ENCODE measurements at places on chromosomes 6 and 20. TPM values are rescaled to one million over a fixed set of nuclear protein-coding genes. Genes with fewer than 3 reads are reported as not detected.

The SSR1 gene
- polyA plus RNA-seq, result 110 TPM

The OXT gene
- polyA plus RNA-seq, result not detected

- DNase-seq, result no peak
These were observed 38.0 kb downstream of the RCAN2 start for GRCh38 chr6:46453216-46453615.

DNA sequence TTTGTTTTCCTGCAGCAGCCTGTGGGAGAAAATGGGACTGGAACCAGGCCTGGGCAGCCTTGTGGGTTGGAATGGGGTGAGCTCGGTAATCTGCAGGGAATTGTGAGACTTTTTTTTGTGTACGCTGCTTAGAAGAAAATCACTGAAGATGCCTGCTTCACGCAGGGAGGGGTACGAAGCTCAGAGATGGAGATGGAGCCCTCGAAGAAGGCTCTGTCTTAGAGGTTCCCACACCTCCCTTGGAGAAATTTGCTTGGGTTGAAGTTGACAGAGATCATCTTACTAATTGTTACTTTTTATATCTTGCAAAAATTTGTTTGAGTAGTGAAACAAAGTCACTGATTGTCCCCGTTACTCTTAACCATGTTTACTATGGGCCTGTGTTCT lies 894 bp downstream of the PYGB start:
- no peak for DNase-seq

DNA sequence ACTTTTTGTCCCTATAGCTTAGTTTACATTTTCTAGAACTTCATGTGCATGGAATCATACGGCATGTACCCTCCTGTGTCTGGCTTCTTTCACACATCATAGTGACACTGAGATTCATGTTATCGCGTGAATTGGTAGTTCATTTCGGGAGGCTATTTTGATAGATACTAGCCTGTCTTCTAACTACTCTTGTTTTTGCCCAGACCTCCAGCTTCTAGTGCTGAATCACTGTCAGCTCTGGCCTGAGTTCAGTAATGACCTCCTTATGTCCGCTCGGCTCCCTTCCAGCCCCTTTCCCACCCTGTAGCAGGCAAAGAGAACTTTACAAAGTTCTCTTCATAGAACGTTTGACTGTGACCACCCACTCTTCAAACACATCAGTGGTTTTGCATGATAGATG lies 14.1 kb downstream of the MYBL2 start:
- no peak for DNase-seq

DNA sequence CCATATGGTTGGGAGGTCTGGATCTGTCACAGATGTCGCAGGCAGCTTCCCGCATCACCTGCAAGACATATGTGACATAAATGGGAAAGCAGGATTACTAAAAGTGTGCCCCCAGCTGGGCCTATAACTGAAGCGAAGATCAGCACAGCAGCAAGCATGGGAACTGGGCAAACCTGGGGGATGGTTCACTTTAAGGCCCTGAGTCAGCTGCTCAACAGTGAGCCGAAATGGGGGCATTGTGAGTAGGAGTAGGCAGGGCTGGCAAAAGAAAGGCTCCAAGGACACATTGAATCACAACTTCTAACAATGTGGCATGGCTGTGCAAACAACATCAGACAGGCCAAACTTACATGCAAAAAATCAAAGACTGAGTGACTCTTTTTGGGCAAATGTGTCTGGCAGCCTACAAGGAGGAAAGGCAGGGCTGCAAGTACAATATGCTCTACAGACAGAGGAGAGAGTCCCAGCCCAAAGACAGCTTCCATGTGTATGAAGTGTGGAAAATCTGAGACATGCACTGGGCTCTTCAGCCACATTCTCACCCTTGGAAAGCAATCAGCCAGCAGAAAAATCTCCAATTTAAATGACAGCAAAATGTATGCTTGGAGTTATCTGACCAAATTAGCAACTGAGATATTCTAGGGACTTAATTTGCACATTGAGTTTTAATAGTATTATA lies 531.0 kb upstream of the MMS22L start:
- DNase-seq, result no peak

The ZSCAN9 gene
- polyA plus RNA-seq, result 35.2 TPM

The RIPOR3 gene
- 66.4 TPM for polyA plus RNA-seq

The RSPO4 gene
- polyA plus RNA-seq, result 0.34 TPM

- peak; percentile 24 for DNase-seq
These were observed 341.3 kb downstream of the TAF4 start for GRCh38 chr20:61724376-61724775.

DNA sequence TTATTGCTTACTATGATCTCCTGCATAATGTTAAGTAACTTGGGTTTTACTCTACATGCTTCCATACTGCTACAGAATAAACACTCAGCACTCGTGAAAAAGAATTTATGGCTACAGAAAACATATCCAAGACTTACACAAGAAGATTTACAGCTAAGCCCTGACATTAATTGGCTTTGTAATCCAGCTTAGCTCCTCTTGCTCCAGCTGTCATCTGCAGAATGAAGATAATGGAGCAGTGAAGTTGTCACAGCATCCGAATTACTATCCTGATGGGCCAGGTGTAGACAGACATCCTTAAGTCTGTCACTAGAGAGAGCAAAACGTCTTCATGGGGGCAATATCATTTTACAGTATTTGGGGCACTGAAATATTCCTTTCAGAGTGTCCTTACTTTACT lies 155.3 kb downstream of the PRKN start:
- DNase-seq, result no peak

The SIRPA gene
- 0.09 TPM for polyA plus RNA-seq

The OR2B6 gene
- polyA plus RNA-seq, result 15.2 TPM

DNA sequence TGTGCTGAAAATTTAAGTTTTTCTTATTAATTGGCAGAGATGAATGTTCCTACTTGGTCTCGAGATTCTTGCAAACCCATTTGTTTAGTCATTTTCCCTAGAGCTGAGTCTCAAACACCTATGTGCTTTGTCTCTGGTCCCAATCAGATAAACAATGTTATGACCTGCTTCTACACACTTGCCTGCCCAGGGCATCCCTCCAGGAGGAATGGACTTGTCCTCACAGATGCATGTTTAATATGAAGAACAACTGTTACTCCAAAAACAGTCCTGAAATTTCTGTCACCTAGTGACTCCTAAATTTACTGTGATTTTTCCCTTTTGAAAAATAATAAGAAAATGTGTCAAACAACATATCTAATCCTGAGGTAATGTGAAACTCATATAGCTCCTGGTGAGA lies 43.7 kb downstream of the HDGFL1 start:
- DNase-seq, result no peak

The GABRR1 gene
- polyA plus RNA-seq, result 0.03 TPM

The CLIC5 gene
- polyA plus RNA-seq, result not detected

DNA sequence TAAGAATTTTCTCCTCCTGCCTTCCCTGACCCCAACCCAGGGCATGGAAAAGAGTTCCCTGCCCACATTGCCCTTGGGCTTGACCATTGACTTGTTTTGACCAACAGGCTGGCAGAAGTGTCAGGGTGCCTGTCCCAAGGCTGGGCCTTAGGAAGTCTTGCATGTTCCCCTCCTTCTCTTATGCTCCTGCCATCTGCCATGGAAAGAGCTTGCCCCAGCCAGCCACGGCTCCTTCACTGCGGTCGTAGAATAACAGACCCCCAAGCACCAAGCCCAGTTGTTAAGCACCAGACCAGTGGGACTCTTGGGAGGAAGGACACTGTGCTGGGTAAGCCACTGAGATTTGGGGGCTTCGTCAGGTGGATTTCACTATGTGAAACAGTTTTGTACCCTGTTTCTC lies 53.6 kb downstream of the SNX5 start:
- DNase-seq, result no peak

The SRMS gene
- not detected for polyA plus RNA-seq

DNA sequence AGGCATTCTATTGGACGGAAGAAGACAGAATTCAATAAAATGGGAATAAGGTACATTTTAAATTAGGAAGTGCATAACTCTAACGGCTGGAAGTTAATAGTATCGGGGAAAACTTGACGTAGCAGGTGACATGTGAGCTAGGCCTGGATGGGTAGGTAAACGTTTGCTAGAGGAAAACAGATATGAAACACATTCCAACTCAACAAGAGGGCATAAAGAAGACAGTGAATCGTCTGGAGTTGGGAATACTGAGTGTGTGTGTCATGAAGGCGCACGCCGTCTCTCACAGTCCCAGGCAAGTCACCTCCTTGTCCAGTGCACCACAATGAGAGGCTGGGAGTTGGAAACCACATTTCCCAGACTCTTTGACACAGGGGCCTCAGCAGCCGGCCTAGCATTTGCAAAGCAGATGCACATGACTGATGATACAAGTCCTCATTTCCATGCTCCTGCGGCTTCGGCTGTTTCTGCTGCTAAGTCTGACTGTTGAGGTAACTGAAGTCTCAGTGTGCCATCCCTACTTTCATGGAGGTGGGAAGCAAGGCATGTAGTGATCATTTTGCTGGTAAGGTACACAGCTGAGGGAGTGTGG lies 16.5 kb upstream of the NHSL1 start:
- DNase-seq, result no peak

DNA sequence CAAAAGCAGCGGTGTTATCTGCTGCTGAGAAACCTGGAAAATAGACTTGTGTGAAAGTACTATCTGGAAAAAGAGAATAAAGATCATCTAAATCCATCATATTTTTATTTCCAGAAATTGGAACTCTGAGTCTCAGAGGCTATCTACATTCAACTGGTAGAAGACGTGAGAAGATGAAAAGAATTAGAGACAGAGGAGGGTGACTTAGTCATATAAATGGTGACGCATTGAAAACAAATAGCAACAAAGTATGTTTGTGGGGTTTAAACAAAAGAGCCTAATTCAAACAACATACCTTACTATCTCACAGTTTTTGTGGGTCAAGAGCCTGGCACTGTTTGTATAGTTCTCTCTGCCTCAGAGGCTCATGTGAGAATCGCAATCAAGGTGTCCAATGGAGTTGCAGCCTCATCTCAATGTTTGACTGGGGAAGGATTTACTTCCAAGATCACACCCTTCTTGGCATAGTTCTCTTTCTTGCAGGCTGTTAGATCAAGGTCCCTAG lies 757.1 kb upstream of the SLC35B3 start:
- no peak for DNase-seq

DNA sequence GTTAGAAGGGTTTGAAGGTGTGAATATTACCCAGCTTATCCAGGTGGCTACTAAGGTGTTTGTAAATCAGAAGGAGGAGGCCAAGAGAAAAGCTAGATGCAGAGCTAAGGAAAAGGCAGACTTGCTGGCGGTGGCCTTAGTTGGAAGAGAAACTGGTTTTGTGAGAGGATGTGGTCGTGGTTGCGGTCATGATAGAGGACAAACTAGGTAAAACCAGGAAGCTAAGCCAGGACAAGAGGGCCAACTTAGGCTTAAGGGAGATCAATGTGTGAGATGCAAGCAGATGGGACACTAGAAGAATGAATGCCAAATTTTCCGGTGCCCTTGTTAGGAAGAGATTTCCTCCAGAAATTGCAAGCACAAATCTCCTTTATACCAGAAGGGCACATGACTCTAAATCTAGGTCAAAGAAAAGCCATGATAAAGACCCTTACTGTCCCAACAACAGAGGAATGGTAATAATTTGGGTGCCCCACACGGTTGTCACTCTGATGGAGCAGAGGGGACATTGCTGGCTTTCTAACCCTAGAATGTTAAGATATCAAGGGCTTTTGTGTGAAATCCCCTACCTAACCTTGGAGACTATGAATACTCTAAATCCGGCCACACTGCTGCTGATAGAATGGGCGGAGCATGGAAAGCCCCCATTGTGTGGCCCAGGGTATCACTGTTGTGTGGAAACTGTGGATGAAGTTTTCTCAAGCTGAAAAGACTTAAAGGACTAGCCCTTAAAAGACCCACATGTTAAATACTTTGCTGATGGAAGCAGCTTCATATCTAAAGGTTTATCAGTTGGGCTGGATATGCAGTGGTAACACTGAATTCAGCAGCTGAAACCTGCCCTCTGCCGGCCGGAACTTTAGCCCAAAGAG lies 7.8 kb downstream of the IL22RA2 start:
- DNase-seq, result peak; percentile 45

DNA sequence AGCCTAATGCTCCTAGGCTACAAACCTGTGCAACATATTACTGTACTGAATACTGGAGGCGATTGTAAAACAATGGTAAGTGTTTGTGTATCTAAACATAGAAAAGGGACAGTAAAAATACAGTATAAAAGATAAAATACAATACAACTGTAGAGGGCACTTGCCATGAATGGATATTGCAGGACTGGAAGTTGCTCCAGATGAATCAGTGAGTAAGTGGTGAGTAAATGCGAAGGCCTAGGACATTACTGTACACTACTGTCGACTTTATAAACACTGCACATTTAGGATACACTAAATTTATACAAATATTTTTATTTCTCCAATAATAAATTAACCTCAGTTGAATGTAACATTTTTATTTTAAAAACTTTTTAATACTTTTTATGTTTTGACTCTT lies 485.0 kb downstream of the MMUT start:
- DNase-seq, result no peak

GRCh38 chr6:125868252-125868651 lies 77.5 kb downstream of the NCOA7 start:
- DNase-seq, result no peak

DNA sequence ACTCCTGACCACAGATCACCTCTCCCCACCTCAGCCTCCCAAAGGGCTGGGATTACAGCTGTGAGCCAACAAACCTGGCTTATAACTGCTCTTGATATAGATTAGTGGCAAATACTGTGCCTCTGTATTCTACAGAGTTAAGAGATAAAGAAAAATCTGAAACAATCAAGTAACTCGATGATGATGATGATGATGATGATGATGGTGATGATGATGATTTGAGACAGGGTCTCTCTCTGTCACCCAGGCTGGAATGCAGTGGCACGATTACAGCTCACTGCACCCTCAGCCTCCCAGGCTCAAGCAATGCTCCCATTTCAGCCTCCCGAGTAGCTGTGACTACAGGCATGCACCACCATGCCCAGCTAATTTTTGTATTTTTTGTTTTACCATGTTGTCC lies 66.3 kb upstream of the MAP7 start:
- DNase-seq, result no peak

DNA sequence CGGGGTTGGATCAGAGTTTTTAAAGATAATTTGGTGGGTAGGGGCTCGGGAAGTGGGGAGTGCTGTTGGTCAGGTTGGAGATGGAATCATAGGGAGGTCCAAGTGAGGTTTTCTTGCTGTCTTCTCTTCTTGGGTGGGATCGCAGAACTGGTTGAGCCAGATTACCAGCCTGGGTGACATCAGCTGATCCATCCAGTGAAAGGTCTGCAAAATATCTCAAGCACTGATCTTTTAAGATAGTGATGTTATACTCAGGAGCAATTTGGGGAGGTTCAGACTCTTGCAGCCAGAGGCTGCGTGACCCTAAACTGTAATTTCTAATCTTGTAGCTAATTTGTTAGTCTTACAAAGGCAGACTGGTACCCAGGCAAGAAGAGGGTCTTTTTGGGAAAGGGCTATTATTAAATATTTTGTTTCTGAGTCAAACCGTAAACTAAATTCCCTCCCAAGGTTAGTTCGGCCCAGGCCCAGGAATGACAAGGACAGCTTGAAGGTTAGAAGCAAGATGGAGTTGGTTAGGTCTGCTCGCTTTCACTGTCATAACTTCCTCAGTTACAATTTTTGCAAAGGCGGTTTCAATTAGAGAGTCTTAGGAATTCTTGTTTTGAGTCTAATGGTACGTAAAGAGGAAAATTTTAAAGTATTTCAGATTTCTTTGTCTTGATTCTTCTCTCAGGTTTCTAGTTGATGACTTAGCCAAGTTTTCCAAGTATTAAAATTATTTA lies 53.1 kb downstream of the SCAF8 start:
- DNase-seq, result no peak

The TUBB2B gene
- 6.1 TPM for polyA plus RNA-seq

Measured in K562 (cell line).